ENCODE measurements at places on chromosomes 3 and 15. TPM values are rescaled to one million over a fixed set of nuclear protein-coding genes. Genes with fewer than 3 reads are reported as not detected.

Gene CLDN18
- not detected for total RNA-seq

Gene FGD5
- total RNA-seq = 134 TPM

Gene ARHGAP31
- total RNA-seq = 64.8 TPM

Gene RTP1
- not detected for total RNA-seq

Gene CHST14
- 49.2 TPM for total RNA-seq

Gene PCSK6
- total RNA-seq = 0.72 TPM

Gene SEMA5B
- total RNA-seq = 0.07 TPM

Gene TMEM45A
- total RNA-seq = 5.6 TPM

Gene LAMB2
- 374 TPM for total RNA-seq

Gene ZNF639
- total RNA-seq = 28.4 TPM

Gene SPRED1
- total RNA-seq = 16.4 TPM

Gene TTBK2
- total RNA-seq = 16.9 TPM

Gene CSNK1G1
- total RNA-seq = 31.7 TPM

Gene SNTN
- total RNA-seq = not detected

All from endothelial cell of umbilical vein (primary cell).